ENCODE measurements at places on chromosomes 6 and 20. TPM values are rescaled to one million over a fixed set of nuclear protein-coding genes. Genes with fewer than 3 reads are reported as not detected.
A peak's percentile ranks its signal among the peaks of the same experiment; 100 is the strongest.

Gene GNRH2
- not detected for total RNA-seq

Gene DYNLT2
- 7.5 TPM for total RNA-seq

Gene GPR63
- total RNA-seq = not detected

- no peak overlapping the region for H3K4me3 ChIP-seq
- no peaks in the 10 kb centered on the region for H3K4me1 ChIP-seq
- H3K27me3 ChIP-seq = no peaks in the 10 kb centered on the region
- H3K36me3 ChIP-seq = no peaks in the 10 kb centered on the region
- DNase-seq = no peak
Observed at GRCh38 chr6:48535582-48536009, 424.6 kb upstream of the PTCHD4 start.

- no peak overlapping the region for H3K4me3 ChIP-seq
- no peak for DNase-seq
- H3K27me3 ChIP-seq = no peaks in the 10 kb centered on the region
- no peaks in the 10 kb centered on the region for H3K4me1 ChIP-seq
- no peak overlapping the region for H3K27ac ChIP-seq
Observed at GRCh38 chr6:148044921-148045320, 297.7 kb upstream of the SASH1 start.

GRCh38 chr20:45945678-45946148, 11.2 kb downstream of the PCIF1 start:
- peaks cover 14% of the 10 kb centered on the region for H3K4me1 ChIP-seq
- no peaks in the 10 kb centered on the region for H3K27me3 ChIP-seq
- DNase-seq = no peak
- H3K36me3 ChIP-seq = no peaks in the 10 kb centered on the region

DNA sequence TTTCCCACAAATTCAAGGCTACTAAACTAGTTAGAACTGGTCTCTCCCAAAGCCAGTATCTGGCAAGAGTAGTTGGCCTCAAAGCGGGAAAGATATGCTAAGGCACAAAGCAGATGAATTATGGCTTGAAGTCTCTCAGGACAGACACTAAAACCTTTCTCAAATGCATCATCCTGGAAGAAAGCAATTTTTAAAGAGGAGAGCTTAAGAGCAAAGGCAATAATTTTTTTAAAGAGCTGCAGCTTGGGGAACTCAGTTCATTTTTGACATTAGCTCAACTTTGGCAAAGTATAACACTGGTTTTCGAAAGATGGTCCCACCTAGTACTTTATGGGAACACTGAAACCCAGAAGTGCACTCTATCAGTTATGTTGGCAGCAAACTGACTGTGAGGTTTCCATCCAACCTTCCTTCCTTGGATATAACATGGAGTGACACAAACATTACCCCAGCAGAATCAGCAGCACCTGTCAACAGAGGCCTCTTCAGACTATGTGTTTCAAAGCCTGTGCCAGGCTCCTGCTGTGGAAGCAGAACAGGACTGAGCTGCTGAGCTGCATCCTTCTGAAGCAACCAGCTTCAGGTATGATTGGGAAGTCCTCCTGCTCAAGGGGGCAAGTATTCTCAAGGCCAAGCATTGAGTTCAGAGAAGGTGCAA, 852.3 kb upstream of the HS3ST5 start:
- DNase-seq = no peak
- H3K4me1 ChIP-seq = no peaks in the 10 kb centered on the region
- H3K27ac ChIP-seq = no peak overlapping the region

DNA sequence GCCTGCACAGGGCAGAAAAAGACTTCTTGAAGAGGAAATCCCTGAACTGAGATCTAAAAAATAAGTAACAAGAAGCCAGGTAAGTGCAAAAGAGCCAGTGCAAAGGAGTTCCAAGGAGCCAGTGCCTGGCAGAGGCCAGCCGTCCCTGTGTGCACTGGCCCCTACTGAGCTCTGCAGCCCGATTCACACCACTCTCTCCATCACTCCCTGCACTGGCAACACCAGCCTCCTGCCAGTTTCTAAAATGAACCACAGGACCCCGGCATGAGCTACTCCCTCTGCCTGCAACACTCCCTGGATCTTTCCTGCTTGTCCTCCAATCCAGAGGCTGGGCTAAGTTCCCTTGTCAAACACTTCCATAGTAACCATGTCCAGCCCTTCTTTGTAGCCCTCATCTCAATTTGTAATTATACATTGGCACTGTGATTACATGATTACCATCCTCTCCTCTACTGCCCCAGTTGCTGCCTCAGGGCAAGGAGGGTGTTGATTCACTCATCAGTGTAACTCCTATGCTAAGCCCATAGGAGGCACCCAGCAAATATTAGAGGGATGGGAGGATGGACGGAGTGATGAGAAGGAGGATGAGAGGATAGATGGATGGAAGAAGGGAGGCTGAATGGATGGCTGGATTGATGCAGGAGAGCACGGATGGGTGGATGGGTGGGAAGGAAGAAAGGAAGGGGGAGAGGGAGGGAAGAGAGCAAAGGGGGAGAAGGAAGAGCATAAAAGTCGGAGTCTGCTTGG, 49.3 kb downstream of the SIRPA start:
- no peak for DNase-seq
- no peak overlapping the region for H3K27ac ChIP-seq
- H3K4me1 ChIP-seq = peaks cover 34% of the 10 kb centered on the region
- H3K27me3 ChIP-seq = peaks cover 12% of the 10 kb centered on the region
- H3K4me3 ChIP-seq = no peak overlapping the region

DNA sequence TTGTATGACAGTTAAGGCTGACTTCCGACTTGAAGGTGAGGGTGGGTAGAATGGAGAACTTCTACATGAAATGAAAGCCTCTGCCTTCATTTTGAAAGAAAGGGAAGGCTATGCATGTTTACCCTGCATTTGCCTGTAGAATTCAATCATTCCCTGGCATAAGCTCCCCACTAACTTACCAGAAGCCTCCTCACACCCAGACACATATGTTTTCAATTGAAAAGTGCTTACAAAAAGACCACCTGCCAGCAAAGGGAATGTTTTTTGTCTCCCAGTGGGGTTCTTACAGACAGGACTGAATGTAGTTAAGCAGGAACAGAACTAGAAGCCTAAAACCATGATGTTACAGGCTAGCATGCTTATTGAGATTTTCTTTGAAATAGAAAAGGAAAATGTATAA, 392.1 kb upstream of the HSF2 start:
- H3K4me1 ChIP-seq = no peaks in the 10 kb centered on the region
- no peak overlapping the region for H3K27ac ChIP-seq
- H3K36me3 ChIP-seq = no peaks in the 10 kb centered on the region
- H3K27me3 ChIP-seq = no peaks in the 10 kb centered on the region
- DNase-seq = no peak
- no peak overlapping the region for H3K4me3 ChIP-seq

- no peaks in the 10 kb centered on the region for H3K27me3 ChIP-seq
- no peaks in the 10 kb centered on the region for H3K36me3 ChIP-seq
- DNase-seq = no peak
- no peak overlapping the region for H3K27ac ChIP-seq
- H3K4me1 ChIP-seq = peaks cover 9% of the 10 kb centered on the region
- no peak overlapping the region for H3K4me3 ChIP-seq
Observed at GRCh38 chr20:13545790-13546189, 92.9 kb downstream of the TASP1 start.

DNA sequence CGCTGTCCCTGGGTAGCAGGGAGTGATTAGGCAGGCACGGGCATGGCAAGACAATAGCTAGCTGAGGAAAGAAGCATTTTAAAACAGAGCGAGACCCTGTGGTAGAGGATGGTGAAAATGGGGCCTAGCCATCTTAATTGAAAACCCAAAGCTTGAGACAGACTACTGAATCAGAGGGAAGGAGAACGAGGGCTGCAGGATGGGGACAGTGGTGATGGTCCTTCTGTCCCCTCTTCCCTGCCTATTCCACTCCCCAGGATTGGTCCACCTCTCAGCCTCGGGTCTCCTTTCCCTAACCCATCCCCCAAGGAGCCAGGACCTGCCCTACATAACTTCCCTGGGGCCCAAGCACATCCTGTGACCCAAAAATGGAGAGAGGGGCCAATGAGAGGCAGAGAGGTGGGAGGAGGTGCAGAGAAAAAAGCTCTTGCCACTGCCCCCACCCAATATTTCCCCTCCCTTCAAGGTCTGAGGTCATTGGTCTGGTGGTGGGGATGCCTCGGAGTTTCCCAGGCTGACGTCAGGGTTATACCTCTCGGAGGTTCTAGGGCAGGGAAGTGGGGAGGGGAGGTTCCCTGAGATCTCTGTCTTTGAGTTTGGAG, 884 bp upstream of the CUTA start:
- no peak for DNase-seq
- peak overlapping the region; percentile 35 for H3K4me3 ChIP-seq
- H3K27me3 ChIP-seq = no peaks in the 10 kb centered on the region
- no peaks in the 10 kb centered on the region for H3K36me3 ChIP-seq

DNA sequence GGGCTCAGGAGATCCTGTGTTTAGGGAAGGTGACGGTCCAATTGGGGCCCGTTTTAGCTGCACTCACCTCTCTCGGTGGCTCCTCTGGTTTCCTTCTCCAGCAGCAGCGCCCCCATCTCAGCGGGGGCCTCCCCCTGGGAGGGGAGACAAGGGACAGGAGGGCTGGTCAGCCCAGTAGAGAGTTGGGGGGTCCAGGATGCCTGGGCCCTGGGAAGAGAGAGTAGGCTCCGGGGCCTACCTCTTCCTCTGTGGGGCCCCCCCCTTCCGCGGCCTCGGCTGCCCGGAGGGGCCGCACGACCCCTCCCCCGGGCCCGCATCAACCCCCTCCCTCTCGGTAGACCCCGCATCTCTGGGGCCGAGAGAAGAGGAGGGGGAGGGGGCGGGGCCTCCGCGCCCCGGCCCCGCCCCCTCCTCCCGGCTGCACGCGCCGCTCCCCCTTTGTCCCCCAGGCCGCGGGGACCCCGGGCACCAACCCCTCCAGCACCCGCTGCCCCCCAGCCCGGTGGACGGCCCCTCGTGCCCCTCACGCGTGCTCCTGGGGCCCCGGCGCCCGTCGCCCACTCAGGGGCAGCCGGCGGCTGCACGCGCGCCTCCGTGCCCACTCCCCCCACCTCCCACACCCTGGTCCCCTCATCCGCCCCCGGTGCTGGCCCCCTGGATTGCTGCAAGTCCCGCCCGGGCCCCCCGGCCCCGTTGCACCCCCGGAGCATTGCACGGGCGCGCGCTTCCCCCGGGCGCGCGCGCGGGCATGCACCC, 464 bp downstream of the EHMT2 start:
- no peak for DNase-seq
- no peaks in the 10 kb centered on the region for H3K36me3 ChIP-seq
- peak overlapping the region; percentile 97 for H3K4me3 ChIP-seq
- no peaks in the 10 kb centered on the region for H3K27me3 ChIP-seq

- H3K27me3 ChIP-seq = no peaks in the 10 kb centered on the region
- no peak for DNase-seq
- no peak overlapping the region for H3K4me3 ChIP-seq
- no peak overlapping the region for H3K27ac ChIP-seq
Observed at GRCh38 chr20:34541264-34541901, 17.1 kb upstream of the MAP1LC3A start.

GRCh38 chr20:37770908-37771307, 77.1 kb downstream of the CTNNBL1 start:
- DNase-seq = no peak
- no peak overlapping the region for H3K4me3 ChIP-seq
- H3K27me3 ChIP-seq = no peaks in the 10 kb centered on the region

DNA sequence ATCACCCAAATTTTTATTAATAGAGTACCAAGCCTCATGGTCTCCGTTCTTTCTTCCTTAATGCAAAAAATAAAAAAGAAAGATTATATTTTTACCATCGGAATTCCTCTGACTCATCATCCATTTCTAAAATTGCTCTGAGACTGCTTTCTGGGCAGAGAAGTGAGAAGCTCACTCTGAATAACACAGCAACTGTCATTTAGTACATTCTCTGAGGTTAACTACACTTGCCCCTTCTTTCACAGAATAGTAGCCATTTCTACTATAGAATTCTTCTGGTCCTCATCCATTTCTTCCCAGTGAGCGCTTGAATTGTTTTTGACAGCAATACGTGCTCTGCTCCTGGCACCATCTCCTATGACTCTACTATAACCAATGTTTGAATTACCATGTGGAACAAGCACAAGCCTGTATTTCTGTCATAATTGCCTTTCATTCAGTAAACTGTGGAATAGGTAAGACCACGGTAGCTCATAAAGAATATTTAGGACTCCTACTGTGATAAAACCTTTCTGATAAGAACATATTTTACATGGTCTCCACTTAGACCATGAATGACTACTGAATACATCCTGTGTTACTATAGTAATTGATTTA, 435.5 kb upstream of the NRSN1 start:
- no peak for DNase-seq
- no peak overlapping the region for H3K4me3 ChIP-seq
- no peaks in the 10 kb centered on the region for H3K36me3 ChIP-seq
- H3K4me1 ChIP-seq = no peaks in the 10 kb centered on the region
- H3K27ac ChIP-seq = no peak overlapping the region

- DNase-seq = peak; percentile 1
- H3K36me3 ChIP-seq = no peaks in the 10 kb centered on the region
- no peak overlapping the region for H3K27ac ChIP-seq
- H3K4me3 ChIP-seq = no peak overlapping the region
- H3K27me3 ChIP-seq = no peaks in the 10 kb centered on the region
- H3K4me1 ChIP-seq = peaks cover 19% of the 10 kb centered on the region
Observed at GRCh38 chr20:25239387-25240370, 8.2 kb upstream of the PYGB start.

GRCh38 chr6:39260456-39260855, 31.2 kb upstream of the KCNK5 start:
- no peaks in the 10 kb centered on the region for H3K4me1 ChIP-seq
- no peak overlapping the region for H3K4me3 ChIP-seq
- H3K27ac ChIP-seq = no peak overlapping the region
- H3K27me3 ChIP-seq = no peaks in the 10 kb centered on the region
- H3K36me3 ChIP-seq = no peaks in the 10 kb centered on the region
- DNase-seq = no peak

DNA sequence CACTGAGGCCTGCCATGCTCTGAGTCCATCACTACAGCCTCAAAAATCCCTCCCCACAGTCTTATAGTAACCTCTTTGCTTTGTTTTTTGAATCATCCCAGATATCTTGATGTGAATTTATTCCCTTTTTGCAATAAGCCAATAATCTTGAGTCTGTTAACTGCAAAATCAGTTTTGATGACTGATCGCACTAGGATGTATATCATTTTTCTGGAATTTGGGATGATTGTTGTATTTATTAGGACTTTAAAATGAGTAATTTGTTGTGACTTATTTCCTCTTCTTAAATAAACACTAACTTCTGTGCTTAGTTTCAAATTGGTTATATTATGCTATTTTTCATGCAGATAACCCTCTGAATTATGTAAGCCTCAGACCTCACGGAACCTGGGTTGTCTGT, 5.6 kb downstream of the CST4 start:
- H3K36me3 ChIP-seq = no peaks in the 10 kb centered on the region
- no peak overlapping the region for H3K4me3 ChIP-seq
- H3K27ac ChIP-seq = no peak overlapping the region
- no peaks in the 10 kb centered on the region for H3K27me3 ChIP-seq
- no peak for DNase-seq
